ENCODE measurements at places on chromosomes 16 and 17.
A peak's percentile ranks its signal among the peaks of the same experiment; 100 is the strongest.

DNA sequence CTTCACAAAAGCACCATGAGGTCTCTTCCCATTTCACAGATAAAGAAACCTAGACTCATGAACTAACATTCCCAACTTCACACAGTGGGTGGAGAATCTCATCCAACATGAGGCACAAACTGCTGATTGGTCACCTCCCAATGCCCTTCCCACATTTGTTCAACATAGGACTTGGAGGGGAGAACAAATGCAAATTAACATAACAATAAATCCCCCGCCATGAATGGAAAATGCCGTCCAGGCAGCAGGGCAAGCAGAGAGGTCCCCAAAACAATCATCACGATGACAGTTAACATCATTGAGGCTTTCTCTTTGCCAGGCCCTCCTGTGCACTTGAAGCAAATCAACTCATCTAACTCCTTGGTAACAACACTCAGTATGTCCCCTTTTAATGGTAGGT lies 185.3 kb downstream of the TMEM132E start:
- no peak for DNase-seq

GRCh38 chr17:80291691-80292487 lies 31.2 kb downstream of the RNF213 start:
- DNase-seq, result no peak

GRCh38 chr17:55726440-55726839 lies 3.8 kb upstream of the TMEM100 start:
- DNase-seq, result no peak

- DNase-seq, result no peak
Observed at GRCh38 chr17:43018008-43018853, 4.0 kb downstream of the VAT1 start.

GRCh38 chr17:75159196-75160031 lies 5.1 kb upstream of the JPT1 start:
- no peak for DNase-seq

- DNase-seq, result peak; percentile 51
Observed at GRCh38 chr16:84087466-84088151, 29.1 kb downstream of the MBTPS1 start.

- no peak for DNase-seq
Observed at GRCh38 chr17:81541123-81541522, 11.0 kb downstream of the FAAP100 start.

DNA sequence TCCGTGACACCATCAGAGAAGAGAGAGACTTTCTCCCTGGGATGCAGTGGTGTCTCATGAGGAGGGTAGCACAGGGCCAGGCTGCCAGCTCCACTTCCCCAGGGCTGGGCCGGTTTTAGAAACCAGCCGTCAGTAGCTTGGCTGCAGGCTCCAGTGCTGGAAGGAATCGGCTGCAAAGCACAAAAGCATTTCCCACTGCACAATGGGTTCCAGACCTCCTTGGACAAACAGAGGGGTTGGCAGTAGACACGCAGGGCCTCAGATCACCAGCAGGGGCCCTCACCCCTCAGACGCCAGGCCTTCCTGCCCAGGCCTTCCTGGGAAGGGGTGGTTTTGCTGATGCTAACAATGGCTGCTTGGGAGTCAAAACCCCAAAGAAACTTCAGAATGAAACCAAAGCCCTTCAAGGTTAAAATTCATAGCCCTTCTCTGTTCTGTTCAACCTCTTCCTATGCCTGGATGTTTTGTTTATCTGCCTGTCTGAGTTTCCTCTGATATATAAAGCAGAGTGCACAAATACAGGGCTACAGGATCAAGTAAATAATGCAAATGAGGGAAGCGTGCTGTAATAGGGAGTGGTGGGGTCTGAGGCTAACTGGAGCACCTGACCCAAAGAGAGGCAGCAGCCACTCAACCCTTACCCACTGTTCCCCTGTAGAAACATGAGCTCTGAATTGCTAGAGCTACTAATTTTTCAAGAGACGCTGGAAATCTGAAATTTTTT lies 26.2 kb downstream of the TEKT5 start:
- peak; percentile 25 for DNase-seq

DNA sequence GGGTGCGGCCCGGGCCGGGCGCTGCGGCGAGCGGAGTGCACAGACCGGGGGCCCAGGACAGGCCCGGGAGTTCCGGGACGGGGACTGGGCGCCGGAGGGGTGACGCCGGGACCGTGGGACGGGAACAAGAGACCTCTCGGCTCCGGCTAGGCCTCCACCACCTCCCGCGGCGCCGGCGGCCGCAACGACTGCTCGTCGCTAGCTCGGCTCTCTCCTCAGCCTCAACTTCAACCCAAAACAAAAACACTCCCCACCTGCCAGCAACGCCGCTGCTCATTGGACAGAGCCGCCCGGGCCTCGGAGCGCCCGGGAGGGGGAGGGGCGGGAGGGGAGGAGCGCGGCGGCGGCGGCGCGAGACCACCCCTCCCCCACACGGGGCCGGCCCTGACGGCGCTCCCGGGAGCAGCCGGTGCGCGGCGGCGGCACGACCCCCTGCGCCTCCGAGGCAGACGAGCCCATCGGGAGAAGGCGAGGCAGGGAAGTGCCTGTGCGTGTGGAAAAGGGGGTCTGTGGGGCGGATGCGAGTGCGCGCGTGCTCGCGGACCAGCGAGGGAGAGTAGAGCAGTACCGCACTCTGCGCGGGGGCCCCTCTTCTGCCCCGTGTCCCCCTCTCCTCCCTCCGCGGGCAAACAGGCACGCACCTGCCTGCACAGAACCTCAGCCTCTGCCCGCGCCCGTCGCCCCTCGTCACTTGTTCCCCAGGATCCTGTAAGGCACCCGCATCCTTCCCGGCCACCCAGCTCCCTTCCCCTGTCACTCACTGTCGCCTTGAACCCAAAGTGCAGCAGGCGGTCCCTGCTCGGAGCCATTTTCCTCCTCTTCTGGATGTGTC lies at the start of gene FBXL20:
TSS of gene FBXL20 (minus strand) at position 215 of the 832 bp plus-strand sequence. CDS start 224 bp downstream, outside the sequence.
- peak; percentile 96 for DNase-seq

GRCh38 chr17:10737168-10737622 lies 7.4 kb upstream of the TMEM220 start:
- DNase-seq, result peak; percentile 45

DNA sequence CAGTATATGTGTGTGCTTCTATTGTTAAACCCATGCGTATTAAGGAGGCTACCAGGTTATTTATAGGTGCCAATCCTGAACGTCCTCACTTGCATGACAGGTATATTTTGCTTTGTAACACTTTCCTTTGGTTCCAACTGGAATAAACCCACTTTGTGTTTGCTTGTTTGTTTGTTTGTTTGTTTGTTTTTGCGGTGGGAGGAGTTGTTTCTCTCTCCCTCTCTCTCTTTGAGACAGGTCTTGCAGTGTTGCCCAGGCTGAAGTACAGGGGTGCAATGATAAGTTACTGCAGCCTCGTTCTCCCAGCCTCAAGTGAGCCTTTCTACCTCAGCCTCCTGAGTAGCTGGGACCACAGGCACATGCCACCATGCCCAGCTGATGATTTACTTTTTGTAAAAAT lies 28.7 kb downstream of the NACA2 start:
- no peak for DNase-seq

GRCh38 chr17:62867303-62867702 lies 59.2 kb upstream of the MARCHF10 start:
- DNase-seq, result no peak

GRCh38 chr17:45361976-45362375 lies 45.2 kb upstream of the MAP3K14 start:
- DNase-seq, result no peak

DNA sequence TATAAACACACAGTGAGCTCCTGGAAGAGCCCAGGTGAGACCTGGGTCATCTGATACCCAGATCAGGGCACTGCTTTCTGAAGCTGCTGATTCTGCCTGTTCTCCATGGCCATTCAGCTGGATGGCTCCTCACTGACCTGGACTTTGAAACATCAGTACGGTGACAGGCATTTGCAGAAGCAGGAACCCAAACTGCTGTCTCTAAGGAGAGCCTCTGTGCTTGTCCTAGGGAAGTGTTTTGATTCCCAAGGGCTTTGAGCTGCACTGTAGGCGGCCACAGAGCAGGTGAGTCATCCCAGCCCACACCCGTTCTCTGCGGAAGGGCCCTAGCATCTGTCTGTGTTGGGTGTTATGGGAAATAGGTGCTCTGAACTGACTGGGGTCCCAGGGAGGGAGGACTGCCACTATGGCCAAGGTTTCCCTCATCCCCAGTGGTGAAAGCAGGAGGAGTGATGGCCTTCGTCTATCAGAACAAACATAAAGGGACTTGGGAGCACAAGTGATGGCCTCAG lies 60.7 kb upstream of the ADCY9 start:
- DNase-seq, result no peak

DNA sequence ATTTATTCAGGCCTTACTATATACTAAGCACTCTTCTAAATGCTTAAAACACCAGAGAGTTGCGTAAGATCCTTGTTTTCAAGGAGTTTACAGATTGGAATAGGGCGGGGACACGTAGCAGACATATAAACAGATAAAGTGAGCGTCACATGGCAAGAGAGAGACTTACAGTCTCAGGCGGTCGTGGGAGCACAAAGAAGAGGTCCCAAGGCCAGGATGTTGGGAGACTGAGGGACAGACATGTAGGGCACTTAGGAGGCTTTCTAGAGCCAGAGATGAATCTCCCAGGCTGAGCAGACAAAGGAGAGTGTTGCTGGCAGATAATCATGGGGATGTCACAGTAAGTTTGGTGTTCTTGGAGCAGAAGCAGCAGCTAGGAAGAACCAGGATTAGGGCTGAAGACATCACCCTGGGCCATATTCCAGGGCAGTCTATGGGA lies 119.1 kb upstream of the ANKFN1 start:
- DNase-seq, result no peak

- DNase-seq, result no peak
Observed at GRCh38 chr17:64460955-64461354, 12.0 kb downstream of the MILR1 start.

DNA sequence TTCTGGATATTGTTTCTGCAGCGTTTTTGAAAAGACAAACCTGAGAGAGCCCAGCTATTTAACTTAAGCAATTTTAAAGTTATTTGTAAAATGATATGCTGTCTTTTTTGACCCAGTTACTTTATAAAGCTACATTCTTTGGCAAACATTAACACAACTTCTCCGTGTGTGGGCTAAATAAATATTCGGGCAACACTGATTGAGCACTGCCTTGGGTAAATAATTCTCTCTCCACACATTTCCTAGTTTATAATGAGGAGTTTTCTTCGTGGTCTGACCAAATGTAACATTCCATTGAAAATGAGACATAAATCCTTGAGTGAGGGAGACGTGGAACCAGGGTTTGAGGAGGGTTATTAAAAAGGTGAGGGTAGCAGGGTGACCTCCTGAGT lies 142.8 kb downstream of the WWOX start:
- DNase-seq, result no peak

- DNase-seq, result no peak
Observed at GRCh38 chr17:76046064-76046463, 19.0 kb upstream of the EVPL start.

All from activated CD4-positive, alpha-beta T cell treated with anti-CD3 and anti-CD28 coated beads, Interleukin-2, Interleukin-6, amounts not matched to agents 100 ng/mL and 50 ng/mL, durations not matched to agents 16 hours and 8 hours (primary cell).